ENCODE measurements at places on chromosomes 6 and 20.

- peaks cover 1% of the 10 kb centered on the region for H3K27me3 ChIP-seq
- H3K4me1 ChIP-seq: no peaks in the 10 kb centered on the region
- no peak for DNase-seq
- H3K36me3 ChIP-seq: no peaks in the 10 kb centered on the region
Observed at GRCh38 chr6:134766497-134766896, 183.4 kb downstream of the ALDH8A1 start.

GRCh38 chr20:36113036-36113435 lies 41.5 kb upstream of the EPB41L1 start:
- H3K4me1 ChIP-seq: no peaks in the 10 kb centered on the region
- H3K4me3 ChIP-seq: no peak overlapping the region
- no peak for DNase-seq
- no peaks in the 10 kb centered on the region for H3K36me3 ChIP-seq
- H3K27me3 ChIP-seq: no peaks in the 10 kb centered on the region

GRCh38 chr6:83008626-83009025 lies 57.0 kb downstream of the UBE3D start:
- no peak overlapping the region for H3K4me3 ChIP-seq
- DNase-seq: no peak
- no peaks in the 10 kb centered on the region for H3K27me3 ChIP-seq

GRCh38 chr20:62052842-62053464 lies 12.7 kb downstream of the TAF4 start:
- H3K27ac ChIP-seq: no peak overlapping the region
- H3K4me3 ChIP-seq: no peak overlapping the region
- no peaks in the 10 kb centered on the region for H3K4me1 ChIP-seq
- DNase-seq: peak; percentile 59
- no peaks in the 10 kb centered on the region for H3K27me3 ChIP-seq

- no peak overlapping the region for H3K4me3 ChIP-seq
- H3K27me3 ChIP-seq: no peaks in the 10 kb centered on the region
- no peaks in the 10 kb centered on the region for H3K36me3 ChIP-seq
- no peaks in the 10 kb centered on the region for H3K4me1 ChIP-seq
Observed at GRCh38 chr6:154614101-154614500, 103.6 kb upstream of the CNKSR3 start.

DNA sequence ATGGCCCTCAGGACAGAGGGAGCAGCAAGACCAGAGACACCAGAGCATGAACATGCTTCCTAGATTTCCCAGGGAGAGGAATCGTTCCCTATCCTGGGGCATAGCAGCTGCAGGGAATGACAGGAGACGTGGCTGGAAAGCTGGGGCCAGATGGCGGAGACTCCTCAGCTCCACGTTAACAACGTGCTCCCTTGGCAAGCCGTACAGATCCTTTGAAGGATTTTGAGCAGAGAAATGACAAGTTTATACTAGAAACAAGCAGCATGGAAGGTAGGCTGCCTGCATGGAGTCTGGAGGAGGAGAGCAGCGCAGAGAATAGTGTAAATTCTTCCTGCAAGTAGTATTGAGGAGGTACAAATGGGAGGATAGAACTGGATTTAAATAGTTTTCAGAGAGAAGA lies 11.7 kb downstream of the MYLIP start:
- H3K27me3 ChIP-seq: no peaks in the 10 kb centered on the region
- no peak overlapping the region for H3K4me3 ChIP-seq
- H3K36me3 ChIP-seq: peaks cover 20% of the 10 kb centered on the region
- H3K4me1 ChIP-seq: peaks cover 17% of the 10 kb centered on the region
- H3K27ac ChIP-seq: no peak overlapping the region
- DNase-seq: no peak

- H3K36me3 ChIP-seq: no peaks in the 10 kb centered on the region
- DNase-seq: no peak
- H3K27me3 ChIP-seq: no peaks in the 10 kb centered on the region
- H3K27ac ChIP-seq: no peak overlapping the region
- H3K4me3 ChIP-seq: no peak overlapping the region
Observed at GRCh38 chr6:20325641-20326421, 75.8 kb upstream of the E2F3 start.

GRCh38 chr20:38932457-38933120 lies 6.4 kb downstream of the FAM83D start:
- no peak for DNase-seq
- H3K36me3 ChIP-seq: no peaks in the 10 kb centered on the region
- no peaks in the 10 kb centered on the region for H3K27me3 ChIP-seq
- no peaks in the 10 kb centered on the region for H3K4me1 ChIP-seq
- H3K4me3 ChIP-seq: no peak overlapping the region

DNA sequence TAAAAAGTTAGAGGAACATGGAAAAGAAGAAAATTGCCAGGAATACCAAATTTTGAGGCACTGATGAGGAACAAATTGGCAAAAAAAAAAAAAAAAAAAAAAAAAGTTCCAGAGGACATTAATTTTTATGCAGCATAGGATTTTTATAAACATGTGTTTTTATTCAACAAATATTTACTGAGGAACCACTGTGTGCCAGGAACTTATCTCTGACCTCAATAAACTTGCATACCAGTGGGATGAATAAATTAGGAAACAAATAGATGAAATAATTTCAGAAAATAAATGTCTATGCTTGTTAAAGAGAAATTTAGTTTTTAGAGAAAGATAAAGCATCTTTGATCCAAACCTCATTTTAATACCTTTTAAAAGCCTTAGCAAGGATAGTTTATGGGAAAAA lies 175.1 kb downstream of the PDE10A start:
- H3K4me3 ChIP-seq: no peak overlapping the region
- H3K4me1 ChIP-seq: no peaks in the 10 kb centered on the region
- H3K27ac ChIP-seq: no peak overlapping the region

GRCh38 chr20:47282864-47283263 lies 73.6 kb downstream of the ZMYND8 start:
- H3K36me3 ChIP-seq: peaks cover 7% of the 10 kb centered on the region
- no peaks in the 10 kb centered on the region for H3K27me3 ChIP-seq
- H3K27ac ChIP-seq: no peak overlapping the region
- no peak overlapping the region for H3K4me3 ChIP-seq
- no peaks in the 10 kb centered on the region for H3K4me1 ChIP-seq

- no peak overlapping the region for H3K4me3 ChIP-seq
- no peaks in the 10 kb centered on the region for H3K4me1 ChIP-seq
- no peaks in the 10 kb centered on the region for H3K36me3 ChIP-seq
- peak; percentile 52 for DNase-seq
Observed at GRCh38 chr20:2624190-2624589, 28.2 kb upstream of the NOP56 start.

DNA sequence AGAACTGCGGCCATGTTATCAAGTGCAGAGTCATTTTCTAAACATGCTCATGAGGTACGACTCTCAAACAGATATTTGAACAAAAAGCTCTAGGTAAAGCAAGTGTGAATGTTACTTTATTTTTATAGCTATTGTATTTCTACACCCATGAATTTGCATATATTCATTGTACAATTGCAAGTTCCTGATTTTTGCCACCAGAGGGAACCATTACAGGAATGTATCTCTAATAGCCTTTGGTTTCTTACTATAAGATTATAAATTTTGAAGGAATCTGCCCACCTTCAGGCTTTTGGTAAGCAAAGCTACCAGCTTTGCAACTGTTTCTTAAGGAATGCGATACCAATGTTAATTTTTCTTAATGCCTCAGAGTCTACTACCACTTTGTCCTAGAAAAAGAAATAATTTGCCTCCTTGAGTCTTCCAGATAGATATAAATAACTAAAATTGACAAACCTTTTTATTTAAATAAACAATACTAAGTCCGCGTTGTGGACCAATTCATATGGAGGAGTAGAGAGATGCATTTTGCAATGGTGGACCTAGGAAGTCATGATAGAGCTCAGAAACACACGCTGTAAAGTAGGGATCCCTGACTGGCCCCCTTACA lies 125.4 kb upstream of the SAMD5 start:
- no peaks in the 10 kb centered on the region for H3K4me1 ChIP-seq
- no peak for DNase-seq
- no peak overlapping the region for H3K4me3 ChIP-seq
- peaks cover 3% of the 10 kb centered on the region for H3K36me3 ChIP-seq
- H3K27me3 ChIP-seq: no peaks in the 10 kb centered on the region

GRCh38 chr6:68126089-68126749 lies 508.9 kb upstream of the ADGRB3 start:
- no peaks in the 10 kb centered on the region for H3K4me1 ChIP-seq
- no peaks in the 10 kb centered on the region for H3K27me3 ChIP-seq
- H3K36me3 ChIP-seq: no peaks in the 10 kb centered on the region

GRCh38 chr20:54933212-54933904 lies 458.0 kb downstream of the DOK5 start:
- no peak overlapping the region for H3K27ac ChIP-seq
- no peak overlapping the region for H3K4me3 ChIP-seq
- no peaks in the 10 kb centered on the region for H3K27me3 ChIP-seq
- no peak for DNase-seq

DNA sequence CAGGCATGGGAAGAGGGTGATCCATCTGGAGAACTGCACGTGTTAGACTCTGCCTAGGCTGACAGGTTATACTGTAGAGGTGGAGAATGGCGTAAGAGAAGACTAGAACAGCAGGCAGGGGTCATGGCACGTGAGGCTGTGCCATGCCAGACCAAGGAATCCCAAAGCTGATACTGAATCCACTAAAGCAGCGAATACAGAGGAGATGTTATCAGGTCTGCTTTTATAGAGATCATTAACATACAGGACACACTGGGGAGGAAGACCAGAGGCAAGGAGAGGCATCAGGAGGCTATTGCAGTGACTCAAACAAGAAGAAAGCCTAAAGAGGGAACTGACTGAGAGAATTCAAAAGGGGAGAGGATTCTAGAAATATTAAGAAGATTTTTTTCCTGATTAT lies 12.9 kb downstream of the PHACTR1 start:
- no peak overlapping the region for H3K4me3 ChIP-seq
- no peak overlapping the region for H3K27ac ChIP-seq
- peaks cover 2% of the 10 kb centered on the region for H3K27me3 ChIP-seq
- no peak for DNase-seq
- no peaks in the 10 kb centered on the region for H3K36me3 ChIP-seq
- no peaks in the 10 kb centered on the region for H3K4me1 ChIP-seq

DNA sequence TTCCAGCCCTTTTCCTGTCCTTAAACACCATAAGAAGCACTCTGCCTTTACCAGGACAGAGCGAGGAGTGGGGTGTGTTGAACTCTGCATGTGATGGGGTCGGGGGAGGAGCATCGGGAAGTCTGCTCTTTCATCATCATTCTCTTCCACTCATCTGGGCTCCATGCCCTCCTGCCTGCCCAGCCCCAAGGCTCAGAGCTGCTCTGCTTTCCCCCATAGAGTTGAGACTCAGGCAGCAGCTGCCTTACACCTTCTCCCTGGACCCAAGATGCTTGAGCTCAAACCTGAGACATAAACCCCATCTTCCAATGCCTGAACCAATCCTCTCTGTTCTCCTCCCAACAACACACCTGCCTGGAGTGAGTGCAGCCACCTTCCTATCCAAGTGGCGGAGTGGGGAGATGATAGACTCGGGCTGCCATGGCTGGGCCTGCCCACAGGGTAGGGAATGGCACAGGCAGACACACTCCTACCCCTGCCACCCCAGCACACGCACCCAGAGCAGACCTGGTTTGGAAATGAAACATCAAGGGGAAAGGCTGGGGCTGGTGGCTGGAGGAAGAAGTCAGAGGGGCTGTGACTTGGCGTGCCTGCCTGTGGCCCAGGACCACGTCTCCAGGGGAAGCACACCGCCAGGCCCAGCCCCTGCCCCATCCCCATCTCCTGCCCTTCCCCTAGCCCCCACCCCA lies 28.4 kb downstream of the TFEB start:
- no peak overlapping the region for H3K4me3 ChIP-seq
- H3K27me3 ChIP-seq: no peaks in the 10 kb centered on the region
- DNase-seq: no peak
- H3K27ac ChIP-seq: no peak overlapping the region
- H3K4me1 ChIP-seq: no peaks in the 10 kb centered on the region

- H3K4me3 ChIP-seq: no peak overlapping the region
- no peaks in the 10 kb centered on the region for H3K4me1 ChIP-seq
- no peaks in the 10 kb centered on the region for H3K27me3 ChIP-seq
- no peaks in the 10 kb centered on the region for H3K36me3 ChIP-seq
- no peak overlapping the region for H3K27ac ChIP-seq
Observed at GRCh38 chr6:35396991-35397390, 54.6 kb downstream of the PPARD start.

GRCh38 chr6:131890091-131890490 lies 61.1 kb downstream of the CCN2 start:
- H3K36me3 ChIP-seq: peaks cover 15% of the 10 kb centered on the region
- no peak for DNase-seq
- H3K4me1 ChIP-seq: no peaks in the 10 kb centered on the region
- no peak overlapping the region for H3K27ac ChIP-seq
- no peaks in the 10 kb centered on the region for H3K27me3 ChIP-seq

DNA sequence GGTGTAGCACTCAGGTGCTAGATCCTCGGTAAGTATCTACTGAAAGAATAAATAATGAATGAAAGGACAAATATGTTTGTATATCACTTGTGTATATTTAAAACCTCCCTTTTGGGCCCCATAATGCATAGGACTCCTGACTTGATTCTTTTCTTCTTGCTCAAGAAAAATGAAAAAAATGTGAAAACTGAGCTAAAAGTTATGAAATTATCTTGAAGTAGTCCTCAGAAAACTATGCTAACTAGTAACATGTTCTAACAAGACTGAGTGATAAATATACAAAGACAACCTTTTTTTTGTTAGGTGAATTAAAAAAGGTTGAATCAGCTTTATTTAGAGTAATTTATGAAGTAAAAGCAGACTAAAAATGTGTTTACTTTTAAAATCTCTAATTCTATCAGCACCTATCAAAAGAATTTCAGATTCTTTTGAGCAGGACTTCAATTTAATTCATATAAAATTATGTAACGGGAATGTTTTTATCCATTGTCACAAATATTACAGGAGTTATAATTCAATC lies 247.8 kb upstream of the JAG1 start:
- no peak overlapping the region for H3K4me3 ChIP-seq
- no peaks in the 10 kb centered on the region for H3K36me3 ChIP-seq
- no peaks in the 10 kb centered on the region for H3K4me1 ChIP-seq
- H3K27ac ChIP-seq: no peak overlapping the region
- no peak for DNase-seq

DNA sequence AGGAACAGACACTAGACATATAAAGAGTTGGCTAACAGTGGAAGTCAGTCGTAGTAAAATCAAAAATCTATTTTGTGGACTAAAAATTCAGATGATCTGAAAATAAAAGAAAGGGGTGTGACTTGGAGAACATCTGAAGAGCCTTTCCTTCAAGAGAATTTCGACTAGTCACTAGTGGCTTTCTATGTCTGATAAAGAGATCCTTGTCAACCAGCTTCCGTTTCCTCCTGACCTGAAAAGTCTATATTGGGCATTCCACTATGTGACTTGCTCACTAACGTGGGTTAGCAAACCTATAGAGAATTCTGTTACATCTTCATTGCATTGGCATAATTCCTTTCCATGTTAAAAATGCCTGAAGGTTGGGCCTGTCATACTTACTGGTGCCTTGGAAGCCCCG lies 25.9 kb downstream of the TRAF3IP2 start:
- no peak overlapping the region for H3K4me3 ChIP-seq
- DNase-seq: no peak
- H3K27me3 ChIP-seq: no peaks in the 10 kb centered on the region
- H3K27ac ChIP-seq: peak overlapping the region; percentile 40
- H3K4me1 ChIP-seq: no peaks in the 10 kb centered on the region
